ENCODE measurements at places on chromosomes 2 and 18.

DNA sequence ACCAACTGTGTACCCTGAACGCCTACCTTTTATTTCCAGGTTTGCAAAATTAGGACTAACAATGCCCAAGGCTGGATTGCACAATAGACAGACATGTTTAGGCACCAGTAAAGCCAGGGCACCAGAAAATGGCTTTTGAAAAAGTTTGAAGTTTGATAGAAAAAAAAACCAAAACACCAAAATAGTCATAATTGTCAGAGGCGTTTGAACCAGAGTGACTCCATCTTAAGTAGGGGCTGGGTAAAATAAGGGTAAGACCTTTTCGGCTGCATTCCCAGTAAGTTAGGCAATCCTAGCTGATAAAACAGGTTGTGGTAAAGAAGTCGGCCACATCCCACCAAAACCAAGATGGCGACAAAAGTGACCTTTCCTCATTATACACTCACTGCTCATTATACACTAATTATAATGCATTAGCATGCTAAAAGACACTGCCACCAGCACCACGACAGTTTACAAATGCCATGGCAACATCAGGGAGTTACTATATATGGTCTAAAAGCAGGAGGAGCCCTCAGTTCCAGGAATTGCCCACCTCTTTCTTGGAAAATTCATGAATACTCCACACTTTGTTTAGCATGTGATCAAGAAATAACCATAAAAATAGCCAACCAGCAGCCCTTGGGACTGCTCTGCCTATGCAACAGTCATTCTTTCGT, 105.1 kb upstream of the MSH2 start:
- DNase-seq: no peak

DNA sequence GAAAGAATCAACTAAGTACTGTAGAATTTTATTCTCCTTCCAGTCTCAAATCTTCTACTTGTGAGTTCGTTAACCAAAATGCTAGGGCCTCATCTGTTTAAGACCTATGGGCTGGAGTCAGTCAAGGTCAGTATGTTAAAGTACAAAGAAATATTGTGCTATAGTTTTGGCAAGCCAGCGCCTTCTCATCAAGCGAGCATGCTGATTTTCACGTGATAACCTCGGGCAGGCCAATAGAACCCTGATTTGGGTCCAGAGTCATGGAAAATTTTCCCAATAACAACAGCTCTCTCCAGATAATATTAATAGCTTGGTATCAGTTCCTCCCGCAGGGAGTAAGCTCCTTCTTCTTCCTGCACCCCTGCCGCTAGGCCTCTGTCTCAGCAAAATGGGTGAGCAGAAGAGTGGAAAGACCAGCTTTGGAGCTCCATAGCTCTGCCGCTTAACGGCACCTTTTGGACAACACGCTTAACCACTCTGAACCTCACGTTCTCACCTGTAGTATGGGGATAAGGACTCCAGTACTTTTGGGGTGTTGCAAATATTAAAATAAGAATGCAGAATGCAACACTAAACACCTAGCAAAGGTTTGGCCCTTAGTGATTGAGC, 11.7 kb downstream of the CABLES1 start:
- no peak for DNase-seq

DNA sequence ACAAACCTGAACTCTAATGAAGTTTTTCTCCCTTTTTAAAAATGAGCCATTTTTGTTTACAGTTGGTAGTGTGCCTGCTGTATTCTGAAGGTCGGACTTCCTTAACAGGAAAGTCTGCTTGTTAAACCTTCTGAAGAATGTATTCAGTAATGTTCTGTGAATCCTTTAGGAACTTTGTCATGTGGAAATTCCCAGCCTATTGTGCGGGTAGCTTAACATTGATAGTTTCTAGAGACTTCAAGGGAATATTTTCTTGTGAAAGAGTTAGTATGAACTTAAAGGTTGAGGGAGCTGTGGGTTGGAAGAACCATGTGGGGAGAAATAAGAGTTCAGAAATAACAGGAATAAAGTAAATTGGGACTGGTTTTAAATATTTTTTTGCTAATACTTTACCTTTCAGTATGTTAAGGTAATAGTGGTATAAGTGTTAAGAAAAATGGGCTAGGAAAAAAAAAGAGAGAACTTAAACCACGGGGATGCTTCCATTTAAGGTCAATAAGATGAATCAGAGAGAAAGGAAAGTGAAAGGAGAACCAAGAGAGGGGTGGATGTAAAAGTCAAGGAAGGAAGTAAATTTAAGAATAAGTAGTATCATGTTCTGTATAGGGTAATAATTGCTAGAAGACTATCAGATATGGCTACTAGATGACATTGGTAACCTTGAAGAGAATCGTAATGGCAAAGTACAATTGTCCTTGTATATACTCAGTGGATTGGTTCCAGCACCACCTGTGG, 90.5 kb downstream of the PMS1 start:
- no peak for DNase-seq

DNA sequence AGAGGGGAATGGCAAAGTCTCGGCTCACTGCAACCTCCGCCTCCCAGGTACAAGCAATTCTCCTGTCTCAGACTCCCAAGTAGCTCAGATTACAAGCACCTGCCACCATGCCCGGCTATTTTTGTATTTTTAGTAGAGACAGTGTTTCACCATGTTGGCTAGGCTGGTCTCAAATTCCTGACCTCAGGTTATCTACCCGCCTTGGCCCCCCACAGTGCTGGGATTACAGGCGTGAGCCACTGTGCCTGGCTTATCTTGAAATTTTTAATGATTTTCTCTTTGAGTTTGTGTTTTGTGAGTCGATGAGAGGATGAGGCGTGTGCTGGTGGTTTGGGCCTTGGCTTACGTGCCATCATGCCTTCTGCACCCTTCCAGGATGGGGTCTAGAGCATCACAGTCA, 101.3 kb upstream of the ST3GAL5 start:
- no peak for DNase-seq

DNA sequence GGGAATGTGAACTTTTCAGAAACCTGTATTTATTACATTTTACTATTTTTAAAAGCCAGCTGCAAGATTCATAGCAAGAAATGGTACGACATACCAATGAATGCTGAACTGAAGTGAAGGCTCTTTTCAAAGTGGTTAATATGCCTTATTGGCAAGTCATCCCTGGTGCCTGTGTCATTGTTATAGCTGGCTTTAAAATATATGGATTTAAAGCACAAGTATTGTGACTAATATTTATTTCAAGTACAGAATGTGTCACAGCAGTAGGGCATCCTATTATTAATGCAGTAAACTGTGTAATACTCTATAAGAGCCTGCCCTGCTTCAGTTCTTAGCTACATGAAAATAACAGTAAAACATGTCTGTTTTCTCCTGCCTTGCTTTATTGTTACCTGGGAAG, 10.8 kb downstream of the TSHZ1 start:
- no peak for DNase-seq

GRCh38 chr2:236525411-236525997, 44.1 kb upstream of the ACKR3 start:
- no peak for DNase-seq

DNA sequence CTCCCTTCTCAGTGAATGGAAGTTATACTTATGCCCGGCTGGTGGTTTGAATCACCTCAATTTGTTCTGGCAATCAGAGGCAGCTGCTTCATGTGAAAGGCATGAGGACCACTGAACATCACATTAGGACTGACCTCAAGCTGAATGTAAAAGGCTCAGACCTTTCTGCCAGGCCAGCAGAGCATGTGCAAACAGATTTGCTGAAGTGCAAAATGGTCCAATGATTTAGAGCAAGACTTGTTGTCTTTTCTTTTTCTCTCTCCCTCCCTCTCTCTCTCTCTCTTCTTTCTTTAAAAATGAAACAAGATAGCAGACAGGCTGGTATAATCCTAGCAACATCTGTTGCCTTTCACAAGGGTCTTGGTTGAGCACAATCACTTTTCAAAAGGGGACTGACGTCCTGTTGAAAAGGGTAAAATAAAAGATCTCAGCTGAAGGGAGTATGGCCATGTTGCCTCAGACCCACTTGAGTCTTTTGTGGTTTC, 13.3 kb upstream of the CDH7 start:
- DNase-seq: no peak

- DNase-seq: no peak
Observed at GRCh38 chr2:191846515-191847476, at the start of gene CAVIN2. CAVIN2 (minus strand) TSS chr2:191847088; CDS start chr2:191846925, 163 bp downstream.

GRCh38 chr18:23330423-23330822, 122.7 kb upstream of the RIOK3 start:
- no peak for DNase-seq

DNA sequence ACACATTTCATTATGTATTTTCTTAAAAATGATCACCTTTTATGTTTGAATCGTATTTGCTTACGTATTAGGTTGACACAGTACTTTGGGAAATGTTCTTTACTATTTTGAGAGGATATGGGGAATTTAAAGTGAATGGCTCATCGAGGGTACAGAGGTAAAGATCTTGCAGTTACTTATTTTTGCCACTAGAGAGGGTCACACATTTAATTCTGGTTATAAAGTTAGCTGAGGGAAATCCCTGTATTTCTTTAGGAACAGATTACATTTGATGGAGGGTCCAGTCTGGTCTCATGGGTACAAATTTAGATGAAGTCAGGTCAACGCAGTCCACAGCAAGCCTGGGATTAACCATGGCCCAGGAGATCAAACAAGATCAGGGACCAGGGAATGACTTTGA, 24.5 kb downstream of the DYNC2LI1 start:
- DNase-seq: no peak

DNA sequence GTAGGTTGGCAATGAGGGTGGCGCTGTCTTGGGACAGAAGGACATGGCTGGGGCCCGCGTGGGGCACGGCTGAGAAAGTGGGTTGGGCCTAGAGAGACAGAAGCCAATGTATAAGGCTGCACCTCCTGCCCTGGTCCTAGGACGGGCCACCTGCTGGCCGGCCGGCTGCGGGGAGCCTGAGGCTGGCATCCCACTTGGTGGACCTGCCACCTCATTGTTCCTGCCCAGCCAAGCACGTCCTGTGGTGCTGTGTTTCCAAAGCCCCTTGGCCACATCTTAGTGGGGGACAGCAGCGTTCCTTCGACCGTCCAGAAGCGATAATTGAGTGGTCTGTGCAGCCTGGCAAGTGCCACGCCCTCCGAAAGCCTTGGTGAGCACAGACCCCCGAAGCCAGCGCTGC, 223.9 kb downstream of the LDLRAD4 start:
- no peak for DNase-seq

- no peak for DNase-seq
Observed at GRCh38 chr2:133040170-133040569, 370.2 kb upstream of the LYPD1 start.

DNA sequence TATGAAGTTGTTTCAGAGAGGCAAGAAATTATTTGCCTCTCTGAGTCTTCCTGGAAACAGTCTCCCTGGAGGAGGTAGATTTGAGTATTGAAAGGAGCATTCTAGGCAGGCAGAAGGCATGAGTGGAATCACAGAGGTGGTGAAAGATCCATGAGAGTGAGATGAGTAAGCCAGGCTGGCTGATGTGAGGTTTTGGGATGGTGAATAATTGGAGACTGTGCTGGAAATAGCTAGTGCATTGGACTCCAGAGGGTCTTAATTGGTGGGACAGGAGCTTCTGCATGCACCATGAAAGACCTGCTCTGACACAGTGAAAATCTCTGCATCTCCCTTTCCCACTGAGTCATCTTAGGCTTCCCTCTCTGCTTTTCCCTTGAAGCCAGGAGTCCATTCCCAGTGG, 46.3 kb downstream of the CDC42EP3 start:
- DNase-seq: no peak

DNA sequence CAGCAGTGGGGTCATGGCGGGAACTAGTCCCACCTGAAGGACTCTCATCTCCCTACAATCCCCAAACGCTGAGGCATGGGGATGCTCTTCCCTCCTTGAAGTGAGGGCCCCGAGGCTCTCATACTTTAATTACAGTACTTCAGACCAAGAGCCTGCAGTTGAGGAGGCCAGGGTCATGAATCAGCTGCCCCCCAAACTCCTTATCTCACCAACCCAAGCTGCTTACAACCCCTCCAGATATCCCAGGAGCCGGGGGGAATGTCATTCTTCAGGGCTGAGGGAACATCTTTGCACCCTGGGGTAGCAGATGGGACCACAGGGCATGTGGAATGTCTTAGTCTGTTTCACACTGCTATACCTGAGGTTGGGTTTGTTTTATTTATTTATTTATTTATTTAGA, 2.8 kb upstream of the CAPN10 start:
- DNase-seq: no peak

- no peak for DNase-seq
Observed at GRCh38 chr2:159317392-159318088, 31.0 kb upstream of the WDSUB1 start.

DNA sequence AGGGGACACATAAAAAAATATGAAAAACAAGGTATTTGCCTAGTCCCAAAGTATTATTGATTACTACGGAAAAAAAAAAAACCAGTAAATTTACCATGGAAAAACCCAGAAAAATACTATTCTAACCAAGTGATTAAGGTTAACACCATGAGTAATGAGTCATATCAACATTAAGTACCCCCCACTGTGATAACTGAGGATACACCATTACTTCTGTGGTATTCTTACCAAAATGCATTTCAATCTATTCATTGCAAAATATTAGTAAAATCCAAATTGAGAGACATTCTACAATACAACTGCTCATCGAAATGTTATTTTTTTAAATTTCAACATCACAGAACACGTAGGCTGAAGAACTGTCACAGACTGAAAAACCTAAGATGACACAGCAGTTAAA, 669.8 kb downstream of the ZEB2 start:
- no peak for DNase-seq
